ENCODE measurements at places on chromosomes 7 and 10.

DNA sequence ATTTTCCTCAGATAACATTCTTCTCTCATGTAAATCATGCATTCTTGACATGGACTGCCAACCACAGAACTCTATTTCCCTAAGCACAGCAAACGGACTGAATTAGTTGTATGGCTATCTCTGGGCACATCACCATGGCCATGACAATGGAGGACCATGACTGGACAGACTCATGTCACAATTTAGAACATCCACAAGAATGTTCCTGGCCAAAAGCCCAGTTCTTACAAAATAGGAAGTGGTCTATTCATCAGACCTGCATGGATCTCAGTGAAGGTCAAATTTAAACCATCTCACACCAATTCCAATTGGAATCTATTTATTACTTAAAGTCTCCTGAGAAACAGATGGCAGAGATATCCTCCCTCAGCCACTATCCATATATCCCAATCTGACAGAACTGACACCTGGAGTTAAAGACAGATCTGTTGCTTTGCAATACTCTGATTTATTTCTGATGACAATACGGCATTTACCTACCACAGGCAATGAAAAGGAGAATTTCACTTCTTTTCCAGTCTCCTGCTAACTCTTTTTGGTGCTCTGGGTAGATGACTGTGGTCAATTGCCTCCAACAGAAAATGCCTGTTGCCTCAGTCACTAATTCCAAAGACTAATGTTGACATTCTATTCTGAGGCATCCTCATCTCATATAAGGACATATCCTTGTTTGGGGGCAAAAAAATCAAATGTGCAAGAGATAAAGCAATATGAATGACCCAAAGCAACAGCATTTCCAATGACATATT is 254.8 kb downstream of the HTR7 start:
- no peak for DNase-seq

DNA sequence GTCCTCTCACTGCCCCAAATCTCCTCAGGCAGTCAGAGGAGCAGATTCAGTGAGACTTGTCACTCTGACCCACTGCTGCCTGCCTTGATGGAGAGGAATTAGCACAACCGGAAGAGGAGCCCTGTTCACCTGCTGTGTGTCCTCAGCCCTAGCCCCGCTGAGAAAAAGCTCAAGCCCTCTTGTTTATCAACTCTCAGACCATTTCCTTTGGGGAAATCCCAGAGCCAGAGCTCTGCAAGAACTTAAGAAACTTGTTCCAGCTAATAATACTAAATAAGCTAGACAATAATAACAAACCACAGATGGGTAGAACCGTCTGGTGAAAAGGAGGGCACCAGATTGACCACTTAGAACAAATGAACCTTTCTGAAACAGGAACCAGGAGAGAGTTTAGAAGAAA is 37.7 kb upstream of the ITGB1 start:
- DNase-seq: no peak

DNA sequence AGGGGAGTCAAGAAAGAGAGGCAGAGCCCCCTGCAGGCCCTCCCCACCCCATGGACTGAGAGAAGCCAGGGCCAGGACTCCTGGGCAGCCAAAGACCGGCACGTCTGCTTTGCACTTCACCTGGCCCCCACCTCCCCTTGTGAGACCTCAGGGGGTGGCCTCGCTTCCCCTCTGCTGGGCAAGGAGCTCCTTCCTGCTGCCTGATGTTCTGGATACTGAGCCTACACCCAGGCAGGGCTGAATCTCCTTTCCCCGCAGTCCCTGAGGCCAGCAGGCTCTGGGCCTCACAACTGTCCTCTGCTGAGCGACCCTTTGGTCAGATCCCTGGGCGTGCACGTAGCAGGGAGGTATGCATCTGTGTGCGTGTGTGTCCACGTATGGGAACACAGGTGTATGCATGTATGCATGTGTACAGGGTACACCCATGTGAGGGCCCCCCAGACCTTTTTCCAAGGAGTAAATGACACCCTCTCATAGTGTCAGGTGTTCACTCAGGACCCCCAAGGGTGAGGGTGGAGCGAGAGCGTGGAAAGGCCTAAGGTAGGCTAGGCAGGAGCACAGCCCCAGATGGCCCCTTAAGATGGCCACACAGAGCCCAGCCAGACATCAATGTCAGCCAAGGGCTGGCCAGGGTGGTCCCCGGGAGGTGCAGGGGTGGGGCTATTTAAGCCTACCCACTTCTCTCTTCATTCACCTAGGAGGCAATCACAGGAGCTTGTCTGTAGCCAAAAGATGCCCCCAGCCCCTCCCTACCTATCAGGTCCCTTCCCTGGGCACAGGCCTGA is 1.9 kb upstream of the RET start:
- DNase-seq: no peak

GRCh38 chr7:9488555-9488954 is 1055.1 kb downstream of the NXPH1 start:
- no peak for DNase-seq

DNA sequence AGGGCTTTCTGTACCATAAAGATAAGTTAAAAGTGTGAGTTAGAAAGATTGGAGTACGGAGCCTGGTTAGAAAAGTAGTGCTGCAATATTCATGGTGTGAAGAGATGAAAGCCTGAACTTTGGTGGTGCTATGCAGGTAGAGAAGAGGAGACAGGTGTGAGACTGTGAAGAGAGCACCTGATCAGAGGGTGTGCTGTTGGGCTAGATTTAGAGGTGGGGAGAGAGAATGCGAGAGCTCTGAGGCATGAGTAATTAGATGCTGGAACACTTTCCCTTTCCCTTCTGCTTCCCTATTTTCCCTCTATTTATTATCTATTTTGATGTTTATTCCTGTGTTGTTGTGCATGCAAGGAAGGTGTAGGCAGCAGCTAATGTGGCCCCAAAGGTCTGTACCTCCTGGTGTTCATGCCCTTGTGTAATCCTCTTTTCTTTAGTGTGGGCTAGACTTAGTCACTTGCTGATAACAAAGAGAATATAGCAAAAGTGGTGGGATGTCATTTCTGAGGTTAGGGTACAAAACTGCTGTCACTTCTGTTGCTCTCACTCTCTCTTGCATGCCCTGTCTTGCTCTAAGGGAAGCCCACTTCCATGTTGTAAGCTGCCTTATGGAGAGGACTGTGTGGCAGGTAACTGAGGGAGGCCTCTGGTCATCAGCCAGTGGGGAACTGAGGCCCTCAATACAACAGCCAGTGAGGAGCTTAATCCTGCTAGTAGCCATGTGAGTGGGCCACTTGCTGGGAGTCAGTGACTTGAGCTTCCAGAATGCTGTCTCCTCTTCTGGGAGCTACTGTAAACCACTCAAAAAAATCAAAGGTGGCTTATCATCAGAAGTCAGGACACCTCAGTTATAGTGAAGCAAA is 2.6 kb upstream of the ATXN7L1 start:
- no peak for DNase-seq

GRCh38 chr7:84786073-84786472 is 400.8 kb downstream of the SEMA3D start:
- DNase-seq: no peak

GRCh38 chr7:6675807-6676405 is 30.8 kb downstream of the ZNF12 start:
- DNase-seq: no peak

GRCh38 chr7:18013936-18014335 is 13.7 kb downstream of the PRPS1L1 start:
- no peak for DNase-seq

DNA sequence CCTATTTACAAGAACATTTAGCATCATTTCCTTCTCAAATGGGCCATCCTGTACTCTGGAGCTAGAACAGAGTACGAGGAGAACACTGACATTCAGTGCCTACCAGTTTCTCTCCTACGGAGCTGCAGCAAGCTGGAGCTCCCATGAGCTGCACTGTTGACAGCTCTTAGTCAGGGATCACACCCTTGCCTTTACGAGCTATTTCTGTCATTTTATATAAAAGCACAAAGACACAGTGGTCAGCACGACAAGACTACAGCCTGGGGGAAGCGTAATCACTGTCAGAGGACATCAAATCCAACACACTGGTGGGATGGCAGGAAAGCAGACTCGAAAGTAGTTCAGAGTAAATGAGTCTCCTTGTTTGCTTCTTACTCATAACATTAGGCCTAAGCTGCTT is 2.7 kb downstream of the CDCA7L start:
- peak; percentile 17 for DNase-seq

- no peak for DNase-seq
Observed at GRCh38 chr10:22010973-22011408, 7.5 kb upstream of the DNAJC1 start.

DNA sequence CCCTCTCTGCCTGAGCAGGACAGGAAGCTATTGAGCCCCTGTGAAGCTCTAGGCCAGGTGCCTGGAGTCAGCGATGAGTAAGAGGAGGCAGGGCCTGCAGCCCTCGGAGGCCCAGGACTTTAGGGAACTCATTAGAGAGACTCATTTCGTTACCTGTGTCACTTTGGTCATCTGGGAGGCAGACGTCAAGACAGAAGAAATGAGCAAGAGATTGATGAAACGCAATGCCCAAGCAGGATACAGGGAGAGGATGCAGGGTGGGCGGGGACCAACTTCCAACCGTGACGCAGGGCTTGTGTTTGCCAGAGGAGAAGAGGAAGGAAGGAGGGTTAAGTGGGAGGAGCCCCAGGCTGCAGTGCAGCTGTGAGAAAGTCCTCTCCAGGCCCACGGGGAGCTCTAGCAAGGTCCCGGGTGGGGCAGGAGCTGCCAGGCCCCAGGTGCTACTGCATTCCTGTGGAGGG is 26.4 kb upstream of the GNA12 start:
- no peak for DNase-seq

GRCh38 chr10:72954596-72955554 is at the start of gene PLA2G12B:
TSS of gene PLA2G12B (minus strand) at chr10:72954806. CDS start at chr10:72954685, 121 bp downstream.
- DNase-seq: no peak

- no peak for DNase-seq
Observed at GRCh38 chr7:142752376-142753225, 3.3 kb downstream of the PRSS1 start.

- peak; percentile 36 for DNase-seq
Observed at GRCh38 chr10:25493122-25493893, 318.5 kb downstream of the GPR158 start.

DNA sequence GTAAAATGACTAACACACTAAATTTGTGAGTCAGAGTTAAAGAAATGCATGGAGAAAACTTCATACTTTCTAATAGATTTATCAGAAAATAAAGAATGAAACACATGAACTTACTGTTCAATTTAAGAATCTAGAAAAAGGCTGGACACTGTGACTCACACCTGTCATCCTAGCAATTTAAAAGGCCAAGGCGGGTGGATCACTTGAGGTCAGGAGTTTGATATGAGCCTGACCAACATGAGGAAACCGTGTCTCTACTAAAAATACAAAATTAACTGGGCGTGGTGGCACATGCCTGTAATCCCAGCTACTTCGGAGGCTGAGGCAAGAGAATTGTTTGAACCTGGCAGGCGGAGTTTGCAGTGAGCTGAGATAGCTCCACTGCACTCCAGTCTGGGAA is 1106.2 kb upstream of the LRRN3 start:
- no peak for DNase-seq

GRCh38 chr10:10508211-10508610 is 509.5 kb upstream of the CELF2 start:
- DNase-seq: no peak

GRCh38 chr7:117020591-117020973 is 67.3 kb downstream of the ST7 start:
- DNase-seq: no peak

DNA sequence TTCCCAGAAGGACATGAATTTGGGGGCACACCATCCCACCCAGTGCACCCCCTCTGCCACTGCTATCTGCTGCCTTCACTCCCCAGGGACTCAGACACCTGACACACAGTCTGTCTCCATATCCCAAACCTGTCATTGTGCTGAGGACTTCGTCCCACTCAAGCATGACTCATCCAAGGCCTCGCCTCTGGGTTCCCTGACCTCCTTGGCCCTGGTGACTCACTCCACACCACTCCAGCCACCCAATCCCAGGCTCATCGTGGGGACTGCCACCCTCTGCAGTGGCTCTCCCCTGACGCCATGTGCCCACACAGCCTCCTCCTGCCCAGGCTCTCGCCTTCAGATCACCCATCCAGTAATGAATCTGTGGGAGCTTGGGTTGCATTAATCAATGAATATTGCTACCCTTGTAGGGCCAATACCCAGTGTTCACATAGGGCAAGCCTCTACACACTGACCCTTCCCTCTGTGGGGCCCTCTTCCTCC is 6.6 kb upstream of the INSIG1 start:
- DNase-seq: no peak

DNA sequence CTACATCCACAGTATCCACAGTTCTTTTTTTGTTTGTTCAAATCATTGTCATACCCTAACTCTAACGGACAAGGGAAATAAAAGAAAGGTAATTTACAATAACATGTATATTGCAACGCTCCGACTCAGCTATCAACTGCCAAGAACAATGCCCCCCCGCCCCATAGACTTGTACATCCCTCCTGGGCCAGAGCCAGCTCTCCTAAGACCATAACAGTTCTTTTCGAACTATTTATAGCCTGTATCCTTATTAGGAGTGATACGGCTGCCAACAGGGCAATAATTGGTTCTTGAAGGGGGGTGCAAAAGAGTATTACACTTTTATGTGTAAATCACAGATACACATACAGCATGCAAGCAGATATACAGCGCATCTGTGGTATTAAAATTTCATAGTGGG is 495.7 kb downstream of the GALNT17 start:
- DNase-seq: no peak

- no peak for DNase-seq
Observed at GRCh38 chr10:4804465-4804864, 21.5 kb upstream of the AKR1E2 start.

DNA sequence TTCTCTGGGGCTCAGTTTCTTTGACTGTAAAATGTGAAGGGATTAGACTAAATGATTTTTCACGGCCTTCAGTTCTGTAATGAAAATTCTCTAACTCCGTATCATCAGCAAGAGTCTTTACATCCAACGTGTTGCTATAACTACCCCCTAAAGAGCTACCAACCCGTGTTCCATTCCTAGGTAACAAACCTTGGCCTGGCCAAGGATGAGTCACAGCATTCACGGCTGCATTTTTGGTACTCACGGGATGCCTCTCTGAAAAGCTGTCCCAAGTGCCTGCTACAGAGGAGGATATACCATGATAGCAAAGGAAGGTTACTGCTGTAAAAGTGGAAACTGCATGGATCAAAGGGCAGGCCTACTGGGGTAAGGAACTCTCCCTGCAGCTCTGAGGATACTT is 5.9 kb downstream of the LRRC4 start:
- no peak for DNase-seq

- no peak for DNase-seq
Observed at GRCh38 chr7:92968502-92968901, 132.1 kb upstream of the CDK6 start.

- no peak for DNase-seq
Observed at GRCh38 chr10:71584461-71584860, 135.1 kb downstream of the C10orf105 start.

Data from HAP-1 (cell line).